ENCODE measurements at places on chromosomes 7 and 10. TPM values are rescaled to one million over a fixed set of nuclear protein-coding genes. Genes with fewer than 3 reads are reported as not detected.

The ZFAND4 gene
- 9.2 TPM for polyA plus RNA-seq

DNA sequence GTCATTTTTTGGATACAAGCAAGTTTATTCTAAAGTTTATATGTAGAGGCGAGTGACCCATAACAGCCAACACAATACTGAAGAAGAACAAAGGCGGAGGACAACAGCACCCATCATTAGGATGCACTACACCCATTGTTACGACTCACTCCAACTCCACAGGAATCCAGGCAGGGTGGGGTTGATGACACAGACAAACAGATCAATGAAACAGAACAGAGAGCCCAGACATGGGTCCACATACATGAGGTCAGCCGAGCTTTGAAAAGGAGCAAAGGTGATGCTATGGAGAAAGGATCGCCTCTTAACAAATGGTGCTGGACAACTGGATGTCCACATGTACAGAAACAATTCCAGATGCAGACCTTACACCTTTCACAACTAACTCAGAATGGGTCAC is 426.4 kb downstream of the PTPRN2 start:
- DNase-seq = no peak

The AKR1C4 gene
- polyA plus RNA-seq = not detected

GRCh38 chr7:25059576-25059975 is 65.5 kb downstream of the CYCS start:
- DNase-seq = no peak

- DNase-seq = no peak
These were observed 554 bp downstream of the CSGALNACT2 start for GRCh38 chr10:43138757-43139241.

The SPAG6 gene
- polyA plus RNA-seq = 7.7 TPM

GRCh38 chr10:106467506-106467905 is 697.0 kb downstream of the SORCS1 start:
- DNase-seq = no peak

DNA sequence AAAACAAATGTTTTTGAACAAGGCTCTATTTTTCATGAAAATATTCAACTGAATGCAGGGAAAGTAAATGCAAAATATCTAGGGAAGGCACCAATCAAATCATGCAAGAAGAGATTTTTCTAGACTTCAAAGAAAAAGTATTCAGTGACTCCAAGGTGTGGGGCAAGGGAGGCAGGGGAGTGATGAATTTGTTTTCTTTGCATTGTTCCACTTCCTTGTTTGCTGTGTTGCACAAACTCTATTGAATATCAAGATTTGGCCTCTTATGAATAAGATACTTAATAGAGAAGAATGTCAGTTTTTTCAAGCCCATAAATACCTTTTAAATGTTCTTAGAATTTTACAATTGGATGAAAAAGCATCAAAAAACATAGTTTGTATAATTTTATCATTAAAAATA is 26.4 kb downstream of the STEAP1 start:
- no peak for DNase-seq

The CNNM1 gene
- 0.03 TPM for polyA plus RNA-seq

The KEL gene
- polyA plus RNA-seq = 0.87 TPM

- no peak for DNase-seq
These were observed 17.6 kb upstream of the GPR26 start for GRCh38 chr10:123648595-123648994.

DNA sequence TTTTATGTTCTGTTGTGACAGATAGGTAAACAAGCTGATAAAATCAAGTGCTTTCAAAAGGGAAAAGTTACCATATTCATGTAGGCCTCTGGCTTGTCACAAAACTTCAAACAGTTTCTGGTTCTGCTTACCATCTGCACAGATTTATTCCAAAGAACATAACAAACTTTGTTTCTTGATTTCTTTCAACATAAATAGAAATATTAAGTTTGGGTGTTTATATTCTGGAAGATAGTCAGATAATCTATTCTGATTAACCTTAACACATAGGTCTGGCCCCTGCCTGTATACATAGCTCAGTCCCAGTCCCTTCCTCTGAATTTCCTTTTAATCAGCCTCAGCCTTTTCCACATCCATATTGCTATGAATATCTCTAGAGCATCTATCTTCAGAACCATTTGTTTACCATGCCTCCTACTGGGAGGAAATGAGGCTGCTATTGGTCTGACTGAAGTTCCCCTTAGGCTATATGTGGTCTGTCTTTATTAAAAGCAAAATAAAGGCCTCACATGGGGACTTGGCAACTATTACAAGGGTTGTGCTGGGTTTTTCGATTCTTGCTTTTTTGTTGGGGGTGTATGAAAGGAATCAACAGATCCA is 319.0 kb downstream of the HPSE2 start:
- no peak for DNase-seq

The CYP26C1 gene
- not detected for polyA plus RNA-seq

DNA sequence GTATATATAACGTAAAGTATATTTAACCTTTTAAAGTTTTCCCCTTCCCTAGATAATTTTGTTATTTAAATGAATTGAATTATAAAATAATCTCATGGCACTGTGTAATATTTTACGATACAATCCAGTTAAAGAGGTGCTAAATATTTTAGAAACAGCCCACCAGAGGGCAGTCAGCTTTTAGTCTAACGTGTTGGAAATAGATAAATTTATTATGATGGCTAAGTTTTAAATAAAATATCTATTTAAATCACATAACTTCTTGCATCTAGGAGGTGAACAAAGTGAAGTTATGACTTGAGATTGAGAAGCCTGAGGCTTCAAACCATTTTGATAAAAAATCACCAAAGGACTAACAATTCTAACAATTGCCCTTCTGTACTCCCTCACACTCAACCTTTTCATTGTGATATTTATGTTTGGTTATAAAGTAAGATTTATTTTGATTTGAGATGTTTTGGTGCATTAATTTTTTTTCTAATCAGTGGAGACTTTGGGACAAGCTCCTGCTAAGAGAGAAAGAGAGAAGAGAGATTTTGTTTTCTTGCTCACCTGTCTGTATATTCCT is 171.5 kb upstream of the SP4 start:
- peak; percentile 2 for DNase-seq

DNA sequence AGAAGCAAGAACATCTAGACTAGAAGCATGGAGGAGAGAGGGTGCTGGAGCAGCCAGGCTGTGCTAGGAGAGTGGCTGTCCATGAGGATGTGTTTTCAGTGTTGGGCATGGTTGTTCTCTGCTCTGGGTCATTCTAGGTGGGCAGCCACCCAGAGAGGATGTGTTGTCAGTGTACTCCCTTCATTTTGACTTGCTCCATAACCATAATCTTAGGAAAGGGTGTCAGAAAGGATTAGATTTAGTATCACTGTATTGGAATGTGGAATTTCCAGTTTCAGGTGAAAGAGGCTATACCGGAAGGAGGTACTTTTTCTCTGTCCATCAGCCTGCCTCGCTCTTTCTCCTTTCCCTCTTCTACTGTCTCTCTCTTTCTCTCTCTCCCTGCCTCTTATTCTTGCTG is 474.5 kb upstream of the PODXL start:
- no peak for DNase-seq

DNA sequence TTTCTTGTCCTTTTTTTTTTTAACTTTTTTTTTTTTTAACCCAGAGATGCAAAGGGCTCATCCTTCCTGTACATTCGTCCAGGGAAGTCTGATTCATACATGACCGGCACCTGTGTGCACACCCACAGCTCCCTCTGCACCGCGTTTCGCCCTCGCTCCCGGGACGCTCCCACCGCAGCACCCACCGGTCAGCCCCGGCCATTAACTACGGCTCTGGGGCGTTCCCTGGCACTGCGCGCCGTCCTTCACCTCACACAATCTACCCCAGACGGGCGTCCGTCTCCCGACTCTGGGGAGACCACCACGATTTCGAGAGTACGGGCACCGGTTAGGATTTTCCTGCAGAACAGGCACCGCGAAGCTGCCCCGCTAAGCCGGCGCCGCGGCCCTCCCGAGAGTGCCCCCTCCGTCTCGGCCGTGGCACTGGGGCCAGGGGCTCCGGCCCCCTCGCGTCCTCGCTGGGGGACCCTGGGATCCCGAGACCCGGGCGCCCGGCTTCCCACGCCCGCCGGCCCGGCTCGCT is 452 bp downstream of the ATE1 start:
- DNase-seq = no peak

GRCh38 chr7:25500393-25500921 is 272.2 kb upstream of the NPVF start:
- DNase-seq = no peak

The PPP1R17 gene
- not detected for polyA plus RNA-seq

GRCh38 chr10:56623064-56623463 is 262.0 kb upstream of the ZWINT start:
- DNase-seq = no peak

All from forelimb muscle (tissue), 1 donor.